ENCODE measurements at places on chromosomes 1 and 21.

GRCh38 chr1:175073061-175073460 lies 5.4 kb downstream of the TNN start:
- DNase-seq = peak; percentile 60

DNA sequence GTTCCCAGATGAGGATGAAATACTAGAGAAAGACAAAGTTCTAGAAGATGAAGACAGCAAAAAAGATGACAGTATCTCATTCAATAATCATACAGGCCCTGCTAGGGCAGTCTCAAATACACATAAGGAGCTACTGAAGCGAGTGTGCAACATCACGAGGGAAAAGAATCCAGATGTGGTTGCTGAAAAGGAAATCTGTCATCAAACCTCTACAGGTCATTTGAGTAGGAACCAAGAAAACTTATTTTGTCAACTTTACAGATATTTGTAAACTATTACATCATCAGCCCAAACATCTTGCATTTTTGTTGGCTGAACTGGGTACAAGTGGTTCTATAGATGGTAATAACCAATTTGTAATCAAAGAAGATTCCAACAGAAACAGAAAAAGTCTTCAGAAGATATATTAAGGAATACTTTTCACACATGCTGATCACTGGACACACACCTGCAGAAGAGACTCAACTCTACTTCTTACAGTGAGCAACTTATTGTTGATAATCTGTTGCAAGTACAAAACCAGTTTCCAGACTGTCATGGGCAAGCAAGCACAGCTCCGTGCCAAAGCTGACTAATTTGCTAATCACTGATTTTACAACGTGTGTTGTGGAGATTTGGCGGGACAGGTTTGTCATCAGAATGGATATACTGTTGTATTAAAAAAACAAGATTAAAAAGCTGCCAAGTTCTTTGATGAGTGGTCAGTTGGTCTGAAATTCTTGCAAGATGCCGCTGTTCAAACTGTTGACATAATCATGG lies 42.1 kb downstream of the TRIM33 start:
- DNase-seq = no peak

- DNase-seq = peak; percentile 48
These were observed 20.0 kb upstream of the RNF19B start for GRCh38 chr1:32984455-32985171.

DNA sequence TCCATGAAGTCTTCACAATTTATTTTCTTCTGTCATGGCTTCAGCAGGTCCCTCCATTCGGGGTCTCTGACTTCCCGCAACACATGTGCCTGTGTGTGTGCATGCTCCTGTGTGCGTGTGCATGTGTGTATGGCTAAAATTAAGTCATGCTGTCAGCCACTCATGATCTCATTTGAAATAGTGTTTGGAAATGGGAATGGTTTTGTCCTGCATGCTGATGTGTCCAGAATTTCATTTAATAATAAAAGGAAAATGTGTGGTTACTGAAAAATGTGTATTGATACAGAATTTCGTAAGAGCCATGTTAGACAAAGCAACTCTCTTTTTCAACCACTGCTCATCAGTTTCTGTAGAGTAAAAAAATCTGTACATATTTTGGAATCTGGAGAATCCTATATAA lies 123.8 kb upstream of the PRDX6 start:
- DNase-seq = no peak

DNA sequence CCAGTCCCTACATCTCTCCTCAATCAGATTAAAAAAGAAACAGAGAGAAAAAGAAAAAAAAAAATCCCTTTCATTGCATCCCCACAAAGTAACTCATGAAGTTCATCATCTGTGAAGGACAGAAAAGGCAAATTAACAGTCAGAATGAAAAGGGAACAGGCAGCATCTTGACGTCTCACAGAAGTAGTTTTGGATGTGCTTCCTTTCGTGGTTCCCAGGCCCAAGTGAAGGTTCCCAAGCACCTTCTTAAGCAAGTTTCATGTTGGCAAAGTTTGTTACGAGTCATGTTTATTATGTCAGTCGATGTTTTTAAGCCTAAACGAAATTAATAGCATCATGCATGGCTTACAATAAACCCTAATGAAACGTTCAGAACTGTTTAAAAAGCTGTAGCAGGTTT lies 475.2 kb downstream of the SETD4 start:
- DNase-seq = no peak

GRCh38 chr21:25421321-25422028 lies 185.8 kb downstream of the MRPL39 start:
- peak; percentile 55 for DNase-seq

DNA sequence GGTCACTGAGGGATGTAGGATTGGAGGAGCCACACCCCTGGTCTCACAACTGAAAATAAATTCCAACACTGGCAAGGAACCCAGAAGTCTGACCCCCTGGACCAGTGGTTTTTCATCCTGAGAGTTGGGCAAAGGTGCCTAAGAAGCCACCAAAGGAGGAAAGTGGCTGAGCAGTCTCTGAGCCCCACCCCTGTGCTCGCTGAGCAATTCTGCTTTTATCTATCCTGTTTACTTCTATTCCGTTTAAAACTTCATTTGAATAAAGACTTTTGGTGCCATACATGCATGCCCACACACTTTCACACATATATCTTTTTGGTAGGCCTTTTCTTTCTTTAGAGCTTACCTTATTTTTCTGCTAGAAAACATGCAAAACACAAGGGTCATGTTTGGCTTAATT lies 13.9 kb upstream of the CD53 start:
- no peak for DNase-seq

DNA sequence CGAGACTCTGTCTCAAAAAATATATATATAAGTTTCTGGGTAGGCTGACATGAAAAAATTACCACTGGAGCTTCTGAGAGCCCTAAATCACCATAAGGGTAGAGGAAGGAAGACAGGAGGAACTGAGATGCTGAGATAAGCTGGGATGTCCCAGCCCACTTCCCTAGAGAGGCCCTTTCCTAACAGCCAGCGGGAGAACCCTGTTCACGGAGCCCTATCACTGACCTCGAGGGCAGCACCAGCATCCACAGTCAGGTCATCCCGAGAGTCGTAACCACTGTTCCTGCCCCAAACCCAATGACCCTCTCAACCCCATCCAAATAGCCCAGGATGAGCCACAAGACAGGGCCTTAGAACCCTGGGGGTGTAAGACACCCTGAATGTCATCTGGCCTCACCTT lies 77.5 kb downstream of the CD34 start:
- no peak for DNase-seq

DNA sequence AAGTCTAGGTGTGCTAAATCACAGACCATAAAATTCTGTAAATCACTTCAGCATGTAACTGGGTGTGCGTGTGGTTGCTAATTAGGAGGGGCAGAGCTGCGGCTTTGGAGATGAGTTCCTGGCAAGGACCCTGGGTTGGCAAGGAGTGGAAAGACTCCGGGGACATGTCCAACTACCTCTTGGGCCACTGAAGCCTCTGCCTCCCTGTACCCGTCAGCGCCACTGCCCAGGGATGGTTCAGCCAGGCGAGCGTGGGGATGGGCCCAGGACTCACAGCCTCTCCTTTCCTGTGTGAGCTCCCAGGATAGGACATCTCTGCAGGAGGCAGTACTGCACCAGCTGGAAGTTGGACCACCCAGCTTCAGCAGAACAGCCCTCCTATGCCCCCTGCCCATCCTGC lies 386.4 kb upstream of the VAMP3 start:
- no peak for DNase-seq

DNA sequence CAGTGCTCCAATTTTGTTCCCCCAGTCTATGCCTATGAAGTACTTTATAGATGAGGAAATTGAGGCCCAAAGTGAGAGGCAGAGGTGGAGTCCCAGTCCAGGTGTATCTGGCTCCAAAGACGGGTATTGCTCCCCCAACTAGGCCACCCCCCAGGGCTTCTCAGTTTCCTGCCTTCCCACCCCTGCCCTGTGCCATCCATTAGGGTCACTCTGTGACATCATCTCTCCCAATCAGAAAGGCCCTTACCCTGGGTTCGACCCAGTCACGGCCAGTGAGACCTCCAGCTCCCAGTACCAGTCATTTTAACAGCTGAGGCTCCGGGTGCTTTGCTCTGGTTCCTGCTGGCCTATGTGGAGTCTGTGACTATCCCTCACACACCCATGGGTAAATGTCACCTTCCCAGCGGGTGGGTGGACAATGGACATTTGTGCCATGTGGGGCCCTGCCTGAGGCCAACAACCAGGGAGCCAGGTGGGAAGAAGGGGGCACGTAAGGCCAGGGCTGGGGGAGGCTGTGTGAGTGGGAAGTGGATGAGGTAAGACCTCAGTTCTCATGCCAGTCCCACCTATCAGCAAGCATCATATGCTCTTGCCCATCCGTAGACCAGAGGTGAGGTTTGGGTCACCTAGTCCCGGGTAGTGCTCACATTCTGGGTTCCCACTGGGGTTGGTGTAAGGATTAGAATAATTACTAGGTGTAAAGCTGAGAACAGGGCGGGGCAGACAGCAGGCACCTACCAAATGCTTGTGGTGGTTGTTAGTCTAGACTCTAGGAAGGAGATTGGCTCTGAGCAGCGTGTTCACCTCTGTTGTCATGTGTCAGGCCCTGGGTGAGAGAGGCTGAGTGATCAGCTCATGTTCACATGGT lies 685.9 kb downstream of the MATN1 start:
- no peak for DNase-seq

DNA sequence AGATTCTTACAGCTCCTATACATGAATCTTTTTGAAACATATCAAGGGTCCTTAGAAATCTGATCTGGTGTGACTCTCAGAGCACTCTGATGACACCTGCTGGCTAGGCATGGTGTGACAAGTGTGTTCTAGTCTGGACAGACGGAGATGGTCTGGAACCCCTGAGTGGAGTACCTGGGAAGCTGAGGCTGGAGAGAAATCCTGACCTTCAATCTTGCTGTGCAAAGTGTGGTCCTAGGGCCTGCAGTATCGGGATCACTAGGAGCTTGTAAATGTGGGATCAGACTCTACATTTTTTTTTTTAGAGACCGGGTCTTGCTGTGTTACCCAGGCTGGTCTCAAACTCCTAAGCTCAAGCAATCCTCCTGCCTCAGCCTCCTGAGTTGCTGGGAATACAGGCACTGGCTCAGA lies 78.6 kb upstream of the SOD1 start:
- peak; percentile 34 for DNase-seq

DNA sequence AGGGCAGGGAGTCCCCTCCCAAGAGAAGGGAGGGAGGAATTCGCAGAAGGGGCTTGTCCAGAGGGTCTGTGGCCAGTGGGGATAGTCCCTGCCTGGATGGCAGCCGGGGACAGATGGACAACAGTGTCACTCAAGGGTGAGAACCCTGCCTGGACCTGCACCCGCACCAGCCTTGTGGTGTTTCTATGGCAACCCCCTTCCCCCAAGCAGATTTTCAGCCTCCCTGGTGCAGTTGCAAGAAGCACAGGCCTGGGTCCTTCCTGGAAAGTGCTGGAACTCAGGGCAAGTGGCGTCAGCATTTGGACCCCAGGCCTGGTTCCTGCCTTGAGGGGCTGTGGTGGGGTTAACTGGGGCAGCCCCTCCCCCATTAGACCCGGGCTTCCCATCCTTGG lies 83.8 kb upstream of the ACTL8 start:
- DNase-seq = no peak

DNA sequence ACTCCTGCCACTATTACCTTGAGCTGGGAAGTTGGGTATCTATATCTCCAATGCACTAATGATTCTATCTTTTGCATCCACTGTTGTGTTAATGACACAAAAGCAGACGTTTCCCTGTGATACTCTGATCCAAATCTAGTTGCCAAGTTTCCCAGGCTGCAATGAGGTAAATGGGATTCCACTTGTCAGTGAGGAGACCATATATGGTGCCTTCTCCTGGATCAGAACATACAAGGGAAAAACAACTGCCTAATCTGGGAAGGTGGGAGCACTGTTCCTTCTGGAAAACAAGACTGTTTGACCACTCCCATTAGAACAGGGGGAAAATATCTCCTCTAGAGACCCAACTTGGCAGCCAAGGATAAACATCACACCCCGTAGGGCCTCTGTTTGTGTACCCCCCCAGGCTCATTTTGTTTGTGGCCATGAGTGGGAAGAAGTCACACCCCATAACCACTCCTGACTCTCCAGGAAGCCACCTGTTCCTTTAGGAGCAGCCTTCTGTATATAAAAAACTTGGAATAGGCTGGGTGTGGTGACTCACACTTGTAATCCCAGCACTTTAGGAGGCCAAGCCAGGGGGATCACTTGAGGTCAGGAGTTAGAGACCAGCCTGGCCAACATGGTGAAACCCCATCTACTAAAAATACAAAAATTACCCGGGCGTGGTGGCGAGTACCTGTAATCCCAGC lies 28.5 kb upstream of the SLC6A9 start:
- no peak for DNase-seq

DNA sequence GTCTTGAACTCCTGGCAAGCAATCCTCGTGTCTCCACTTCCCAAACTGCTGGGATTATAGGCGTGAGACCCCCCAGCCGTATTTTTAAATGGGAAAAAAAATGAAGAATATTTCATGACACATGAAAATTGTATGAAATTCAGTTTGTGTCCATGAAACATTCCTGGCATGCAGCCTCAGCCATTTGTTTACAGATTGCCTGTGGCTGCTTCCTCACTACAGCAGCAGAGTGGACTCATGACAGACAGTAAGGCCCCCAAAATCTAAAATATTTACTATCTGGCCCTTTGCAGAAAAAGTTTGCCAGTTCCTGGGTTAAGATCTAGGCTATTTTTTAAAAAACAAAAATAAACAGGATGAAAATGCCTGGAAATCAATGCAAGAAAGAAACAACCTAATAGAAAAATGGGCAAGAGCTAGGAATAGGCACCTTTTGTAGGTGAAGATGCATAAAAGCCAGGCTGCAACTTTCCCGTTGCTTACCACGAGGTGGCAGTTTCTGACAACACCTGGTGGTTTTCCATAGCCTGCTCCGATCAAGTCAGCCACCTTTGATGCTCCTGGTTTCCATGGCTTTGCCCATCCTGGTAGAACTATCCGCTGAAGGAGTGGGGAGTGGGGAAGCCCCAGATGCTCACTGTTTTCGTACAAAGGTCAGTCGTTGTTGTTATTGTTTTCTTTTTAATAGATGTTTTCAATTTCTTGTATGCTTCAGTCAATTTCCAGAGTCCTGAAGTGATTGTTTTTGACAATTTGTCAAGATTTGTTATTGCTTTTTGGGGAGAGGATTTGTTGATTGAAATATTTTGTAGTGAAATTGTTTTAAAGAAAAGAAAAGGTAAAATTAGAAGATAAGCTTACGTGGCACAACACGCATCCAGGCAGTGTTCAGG lies 24.3 kb downstream of the UBE2Q1 start:
- no peak for DNase-seq

DNA sequence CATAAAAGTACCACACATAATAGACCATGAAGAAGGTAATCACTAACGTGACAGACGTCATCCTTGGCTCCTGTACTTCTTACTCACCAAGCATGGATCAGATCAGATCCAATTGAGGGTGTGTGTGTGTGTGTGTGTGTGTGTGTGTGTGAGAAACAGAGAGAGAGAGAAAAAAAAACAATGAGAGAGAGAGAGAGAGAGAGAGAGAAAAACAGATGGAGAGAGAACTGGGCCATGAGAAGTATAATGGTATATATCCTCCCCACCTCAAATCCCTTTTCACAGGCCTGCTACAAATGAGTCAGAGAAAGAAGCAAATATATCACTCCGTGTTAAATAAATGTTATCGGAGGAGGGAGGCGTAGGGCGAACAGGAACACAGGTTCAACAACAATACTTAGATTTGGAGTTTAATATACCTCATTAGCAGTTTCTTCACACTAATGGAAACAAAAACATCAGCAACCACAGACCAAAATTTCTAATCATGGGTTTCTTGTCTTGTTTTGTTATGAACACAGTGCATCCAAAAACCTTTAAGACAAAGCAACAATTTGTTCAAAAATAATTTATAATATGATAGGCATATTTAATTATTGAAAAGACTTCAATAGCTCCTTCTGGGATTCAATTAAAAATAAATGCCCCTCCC lies 45.3 kb downstream of the TIAM1 start:
- DNase-seq = no peak
